ENCODE measurements at places on chromosomes 7 and 10.

DNA sequence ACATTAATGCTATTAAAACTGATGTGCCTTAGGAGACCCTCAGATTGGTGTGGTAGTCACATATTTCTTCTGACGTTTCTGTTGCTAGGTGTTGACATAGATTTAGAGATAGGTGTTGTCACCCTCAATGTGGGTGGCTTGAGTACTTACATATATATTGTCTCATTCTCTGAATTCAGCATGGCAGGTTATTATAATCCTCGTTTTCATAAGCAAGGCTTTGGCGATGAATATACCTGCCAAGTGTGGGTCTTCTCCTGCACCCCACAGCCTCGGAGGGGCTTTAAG, 7.0 kb downstream of the FBH1 start:
- no peak for DNase-seq

DNA sequence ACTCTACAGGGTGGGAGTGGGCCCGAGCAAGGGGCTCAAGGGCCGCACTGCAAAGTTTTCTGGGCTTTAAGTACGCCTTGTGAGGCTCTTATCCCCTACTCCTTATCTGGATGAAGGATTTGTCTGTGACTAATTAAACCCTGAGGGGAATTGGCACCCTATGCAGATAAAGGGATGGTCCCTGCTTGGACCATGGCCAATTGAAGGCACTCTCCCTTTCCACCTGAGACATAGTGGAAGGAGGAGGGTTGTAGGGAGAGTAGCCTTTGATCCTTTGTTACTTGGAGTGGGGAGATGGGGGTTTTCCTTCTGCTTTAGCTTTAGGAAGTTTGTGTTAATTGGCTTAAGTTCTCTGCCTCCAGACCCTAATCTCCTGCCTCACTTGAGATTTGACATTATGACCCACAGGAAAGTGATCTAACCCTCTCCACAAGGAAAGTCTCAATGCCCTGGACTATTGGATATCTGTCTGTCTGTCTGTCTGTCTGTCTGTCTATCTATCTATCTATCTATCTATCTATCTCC, 1158.8 kb upstream of the SORCS1 start:
- no peak for DNase-seq

- no peak for DNase-seq
Measured at GRCh38 chr10:42111661-42112330, 526.6 kb downstream of the ZNF33B start.

DNA sequence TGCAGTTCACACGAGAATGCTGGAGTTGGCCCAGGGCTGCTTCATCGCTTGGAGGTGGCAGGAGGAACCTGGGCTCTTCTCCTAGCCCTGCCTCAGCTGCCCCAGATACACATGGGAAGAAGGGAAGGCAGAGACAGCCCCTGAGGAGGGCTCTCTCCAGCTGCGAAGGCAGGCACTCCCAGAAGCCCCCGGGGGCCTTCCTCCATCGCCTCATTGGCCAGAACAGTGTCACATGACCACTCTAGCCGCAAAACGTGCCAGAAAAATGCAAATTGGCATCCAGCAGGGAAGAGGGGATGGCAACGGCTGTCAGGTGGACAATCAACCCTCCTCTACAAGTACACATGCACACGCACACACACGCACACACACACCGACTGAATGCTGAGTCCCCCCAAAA, 217.8 kb upstream of the FRMD4A start:
- DNase-seq = no peak

GRCh38 chr10:75475460-75476182, 44.2 kb downstream of the LRMDA start:
- no peak for DNase-seq

- DNase-seq = no peak
Measured at GRCh38 chr10:70124415-70124814, 8.2 kb downstream of the AIFM2 start.

DNA sequence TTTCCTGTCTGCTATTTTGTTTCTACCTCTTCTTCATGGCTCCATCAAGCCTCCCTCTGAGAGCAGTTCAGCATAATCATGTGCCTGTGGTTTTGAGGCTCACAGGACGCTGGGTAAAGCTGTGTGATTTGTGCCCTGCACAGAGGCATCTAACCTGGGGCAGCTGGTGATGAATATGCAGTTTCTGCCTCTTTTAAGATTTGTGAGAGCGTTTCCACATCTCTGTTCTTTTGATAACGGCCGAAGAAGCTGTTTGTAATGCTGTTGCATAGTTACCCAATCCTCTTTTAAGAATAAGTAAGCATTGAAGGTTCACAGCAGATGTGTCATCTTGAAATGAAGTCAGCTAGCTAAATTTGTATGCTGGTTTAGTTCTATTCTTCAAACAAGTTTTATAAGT, 45.2 kb downstream of the PNLIPRP3 start:
- no peak for DNase-seq

GRCh38 chr7:158322616-158323530, 264.8 kb downstream of the PTPRN2 start:
- DNase-seq = no peak

Data from RPMI8226 (cell line).